ENCODE measurements at places on chromosomes 3 and 15.

GRCh38 chr15:58627701-58628100, 121.8 kb downstream of the ADAM10 start:
- no peak for DNase-seq

- DNase-seq = no peak
These were observed 214.5 kb downstream of the RPLP1 start for GRCh38 chr15:69666921-69667811.

DNA sequence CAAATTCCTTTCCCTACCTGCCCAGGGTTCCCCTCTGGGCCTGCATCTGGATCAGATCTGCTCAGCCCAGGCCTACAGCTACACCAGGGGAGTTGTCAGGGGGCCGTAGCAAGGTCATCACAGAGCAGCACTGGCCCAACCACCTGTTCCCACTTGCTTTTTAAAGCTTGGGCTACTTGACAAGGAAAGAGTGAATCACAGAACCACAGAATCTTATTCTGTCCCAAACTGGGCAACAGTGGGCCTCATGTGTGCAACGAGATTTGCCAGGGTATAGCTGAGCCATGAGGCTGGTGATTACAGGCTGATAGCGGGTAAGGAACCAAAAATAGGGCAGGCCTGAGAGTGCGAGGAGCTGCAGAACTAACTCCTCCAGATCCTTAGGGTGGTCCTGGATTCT, 66.7 kb downstream of the MYLK start:
- DNase-seq = no peak

DNA sequence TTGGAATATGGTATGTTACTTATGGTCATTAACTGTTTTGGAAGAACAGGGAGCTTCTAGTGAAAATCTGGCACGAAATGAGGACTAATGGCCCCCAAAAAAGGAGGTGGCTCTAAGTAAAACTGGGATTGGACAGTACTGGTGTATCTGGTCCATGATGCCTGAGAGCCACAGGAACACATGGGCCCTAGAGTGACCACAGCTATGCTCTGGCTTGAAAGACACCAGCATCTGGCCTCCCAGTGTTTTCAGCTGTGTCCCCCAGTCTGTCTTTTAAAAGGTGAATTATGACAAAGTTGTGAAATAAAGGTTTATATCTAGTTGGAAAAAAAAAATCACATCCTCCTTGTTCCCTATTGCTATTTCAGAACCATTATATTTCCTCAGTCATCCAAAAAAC, 64.5 kb downstream of the GSK3B start:
- no peak for DNase-seq

DNA sequence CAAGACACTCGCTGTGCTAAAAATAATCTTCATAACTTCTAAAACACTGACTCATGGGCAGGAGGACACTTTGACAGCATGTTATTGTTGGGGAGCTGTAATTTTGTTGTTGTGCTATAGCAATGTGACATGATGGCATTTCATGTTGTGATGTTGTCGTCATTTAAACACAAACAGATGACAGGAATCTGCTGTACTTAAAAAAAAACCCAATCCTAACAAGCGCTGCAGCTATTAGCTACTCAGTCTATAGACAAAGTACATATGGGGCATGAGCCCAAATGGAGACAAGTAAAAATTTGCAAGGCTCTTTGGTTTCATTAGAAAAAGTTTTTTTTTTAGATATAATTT, 828 bp upstream of the ATOSA start:
- DNase-seq = peak; percentile 67

DNA sequence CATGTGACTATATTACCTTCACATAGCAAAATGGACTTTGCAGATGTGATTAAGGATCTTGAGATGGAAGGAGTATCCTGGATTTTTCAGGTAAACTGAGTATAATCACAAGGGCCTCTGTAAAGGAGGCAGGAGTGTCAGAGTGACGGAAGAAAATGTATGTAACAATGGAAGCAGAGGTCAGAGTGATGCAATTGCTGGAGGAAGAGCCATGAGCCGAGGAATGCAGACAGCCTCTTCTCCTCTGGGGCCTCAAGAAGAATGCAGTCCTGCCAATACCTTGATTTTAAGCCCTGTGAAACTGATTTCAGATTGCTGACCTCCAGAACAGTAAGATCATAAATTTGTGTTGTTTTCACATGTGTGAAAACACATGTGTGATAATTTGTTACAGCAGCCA, 15.1 kb downstream of the HEMK1 start:
- no peak for DNase-seq

GRCh38 chr15:59165726-59166125, 40.9 kb upstream of the LDHAL6B start:
- DNase-seq = no peak

DNA sequence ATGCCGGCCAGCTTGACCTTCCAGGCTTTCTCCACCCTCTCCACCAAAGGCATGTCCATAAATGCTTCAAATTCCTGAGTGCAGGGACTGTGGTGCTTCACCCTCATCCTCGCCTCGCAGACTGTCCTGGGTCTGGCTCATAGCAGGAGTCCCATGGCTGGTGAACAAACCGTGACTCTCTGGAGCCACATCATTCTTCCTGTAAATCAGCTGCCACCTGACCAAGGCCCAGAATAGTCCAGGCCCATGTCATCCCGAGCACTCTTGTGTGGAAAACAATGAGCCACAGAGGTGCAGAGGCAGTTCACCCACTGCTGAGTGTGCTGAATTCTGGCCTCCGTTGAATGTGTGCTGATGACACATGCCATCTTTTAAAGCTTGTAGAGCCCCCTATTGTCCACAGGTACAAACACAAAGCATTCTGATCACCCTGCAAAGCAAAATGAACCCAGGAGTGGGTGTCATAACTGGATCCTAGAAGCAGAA, 68.6 kb downstream of the ABHD5 start:
- no peak for DNase-seq

- DNase-seq = no peak
These were observed 21.1 kb upstream of the CPNE4 start for GRCh38 chr3:132055872-132056271.

GRCh38 chr15:78382114-78382880, 42.1 kb downstream of the CRABP1 start:
- DNase-seq = no peak

DNA sequence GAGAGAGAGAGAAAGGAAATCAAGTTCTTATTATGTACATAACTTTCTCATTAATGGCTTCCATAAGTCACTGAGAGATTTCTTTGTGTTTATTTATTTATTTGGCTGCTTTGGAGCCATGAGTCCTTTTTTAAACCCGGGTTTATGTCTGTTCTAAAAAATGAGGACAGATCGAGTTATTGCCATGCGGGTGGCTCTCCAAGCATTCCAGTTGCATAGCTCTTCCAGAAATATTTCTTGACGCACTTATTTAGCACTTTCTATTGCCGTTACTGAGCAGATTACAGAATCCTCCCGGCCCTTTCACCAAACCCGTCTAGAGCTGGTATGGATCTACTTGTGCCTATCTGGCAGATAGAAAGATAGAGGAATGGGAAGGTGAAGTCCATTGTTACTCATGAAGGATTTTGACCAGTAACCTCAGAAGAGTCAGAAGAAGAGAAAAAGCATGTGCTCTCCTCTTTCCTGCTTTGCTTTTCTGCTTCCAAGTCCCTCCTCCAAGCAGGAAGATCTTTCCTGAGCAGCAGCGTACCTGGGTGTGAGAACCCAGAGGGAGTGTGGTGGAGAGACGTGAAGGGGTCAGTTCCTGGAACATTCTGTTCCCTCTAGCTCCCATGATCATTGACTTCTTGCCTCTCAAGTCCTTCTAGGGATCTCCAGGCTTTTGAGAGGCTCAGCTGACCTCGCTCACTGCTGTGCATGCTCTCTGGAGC, 112.8 kb downstream of the LPP start:
- no peak for DNase-seq

GRCh38 chr3:2985479-2985878, 124.7 kb downstream of the IL5RA start:
- DNase-seq = no peak

- DNase-seq = peak; percentile 91
These were observed 121.0 kb downstream of the TFDP2 start for GRCh38 chr3:142028243-142028777.

- no peak for DNase-seq
These were observed 22.9 kb upstream of the DCLK3 start for GRCh38 chr3:36786921-36787890.

- DNase-seq = no peak
These were observed 1.5 kb upstream of the GCSAM start for GRCh38 chr3:112134335-112135124.

DNA sequence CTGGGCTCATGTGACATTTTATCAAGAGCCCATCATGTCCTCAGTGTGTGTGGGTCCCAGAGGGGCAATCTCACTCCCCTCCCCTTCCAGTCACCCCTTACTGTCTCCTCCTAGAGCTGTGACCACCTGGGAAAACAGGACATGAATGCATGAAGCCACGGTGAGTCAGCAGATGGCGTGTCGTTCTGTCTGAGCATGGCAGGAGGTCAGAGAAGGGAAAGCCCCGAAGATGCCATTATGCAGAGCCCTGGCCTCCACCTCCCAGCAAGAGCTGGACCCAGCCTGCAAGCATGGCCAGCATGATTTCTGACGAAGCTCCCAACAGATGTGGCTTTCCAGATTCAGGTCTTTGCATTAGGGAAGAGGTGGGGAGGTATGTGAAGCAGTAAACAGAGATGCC, 118.5 kb downstream of the TLE3 start:
- no peak for DNase-seq

- peak; percentile 35 for DNase-seq
These were observed 830.0 kb upstream of the ALCAM start for GRCh38 chr3:104536715-104537114.

GRCh38 chr3:189516039-189516438, 115.2 kb upstream of the TP63 start:
- DNase-seq = no peak

DNA sequence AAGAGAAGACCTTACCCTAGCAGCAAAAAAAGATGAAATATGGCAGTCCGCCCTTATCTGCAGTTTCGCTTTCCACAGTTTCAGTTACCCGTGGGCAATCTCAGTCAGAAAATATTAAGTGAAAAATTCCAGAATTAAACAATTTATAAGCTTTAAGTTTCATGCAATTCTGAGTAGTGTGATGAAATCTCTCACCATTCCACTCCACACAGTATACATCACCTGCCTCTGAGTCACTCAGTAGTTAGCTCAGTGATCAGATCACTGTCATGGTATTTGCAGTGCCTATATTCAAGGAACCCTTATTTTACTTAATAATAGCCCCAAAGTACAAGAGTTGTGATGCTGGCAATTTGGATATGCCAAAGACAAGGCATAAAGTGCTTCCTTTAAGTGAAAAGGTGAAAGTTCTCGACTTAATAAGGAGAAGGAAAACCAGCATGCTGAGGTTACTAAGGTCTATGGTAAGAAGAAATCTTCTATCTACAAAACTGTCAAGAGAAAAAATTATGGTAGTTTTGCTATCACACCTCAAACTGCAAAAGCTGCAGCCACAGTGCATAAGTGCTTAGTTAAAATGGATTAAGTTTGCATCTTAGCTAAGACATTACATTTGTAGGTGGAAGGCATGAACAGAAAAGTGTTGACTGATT, 48.1 kb downstream of the HSPBAP1 start:
- no peak for DNase-seq

DNA sequence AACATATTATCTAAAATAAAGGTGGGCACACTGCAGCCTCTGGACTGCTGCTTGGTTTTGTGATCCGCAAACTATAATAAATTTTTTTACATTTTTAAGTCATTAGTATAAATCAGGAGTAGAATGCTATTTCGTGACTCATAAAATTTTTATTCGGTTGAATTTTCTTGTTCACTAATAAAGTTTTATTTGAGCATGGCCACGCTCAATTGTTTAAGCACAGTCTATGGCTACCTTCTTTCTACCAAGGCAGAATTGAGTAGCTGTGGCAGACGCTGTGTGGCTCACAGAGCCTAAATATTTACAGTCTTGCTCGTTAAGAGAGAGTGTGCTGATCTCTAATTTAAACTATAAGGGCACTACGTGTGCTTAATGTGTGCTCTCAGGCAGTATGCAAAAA, 28.9 kb downstream of the ROBO2 start:
- no peak for DNase-seq

DNA sequence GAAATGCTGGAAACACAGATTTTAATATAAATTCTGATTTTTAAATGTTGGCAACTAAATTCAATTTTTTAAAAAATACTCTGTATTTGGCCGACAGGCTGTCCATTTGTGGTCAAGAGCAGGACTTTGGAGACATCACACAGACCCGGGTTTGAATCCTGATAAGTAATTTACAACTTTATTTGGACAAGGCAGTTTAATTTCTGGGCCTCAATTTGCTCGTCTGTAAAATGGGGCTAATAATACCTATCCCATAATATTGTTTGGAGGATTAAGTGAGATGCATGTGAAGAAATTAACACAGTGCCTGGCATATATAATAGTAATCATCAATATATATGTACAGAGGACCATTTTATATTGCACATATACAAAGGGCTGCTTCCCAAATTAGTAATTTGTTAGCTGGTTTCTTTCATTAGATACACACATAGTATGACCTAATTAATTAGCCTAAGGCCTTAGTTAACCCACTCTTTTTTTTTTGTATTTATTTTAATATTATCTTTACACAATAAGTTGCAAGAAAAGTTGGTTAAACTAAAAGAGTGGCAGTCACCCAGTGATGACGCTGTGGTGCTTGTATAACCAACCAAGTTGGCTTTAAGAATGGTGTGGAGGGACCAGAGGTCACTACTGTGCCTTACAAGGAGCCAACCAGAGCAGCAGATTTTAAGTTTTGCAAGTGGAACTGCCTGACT, 665 bp downstream of the PIGB start:
- DNase-seq = no peak

GRCh38 chr3:140427786-140428185, 250.1 kb upstream of the TRIM42 start:
- DNase-seq = no peak

GRCh38 chr3:30948426-30948825, 54.0 kb upstream of the GADL1 start:
- DNase-seq = no peak

DNA sequence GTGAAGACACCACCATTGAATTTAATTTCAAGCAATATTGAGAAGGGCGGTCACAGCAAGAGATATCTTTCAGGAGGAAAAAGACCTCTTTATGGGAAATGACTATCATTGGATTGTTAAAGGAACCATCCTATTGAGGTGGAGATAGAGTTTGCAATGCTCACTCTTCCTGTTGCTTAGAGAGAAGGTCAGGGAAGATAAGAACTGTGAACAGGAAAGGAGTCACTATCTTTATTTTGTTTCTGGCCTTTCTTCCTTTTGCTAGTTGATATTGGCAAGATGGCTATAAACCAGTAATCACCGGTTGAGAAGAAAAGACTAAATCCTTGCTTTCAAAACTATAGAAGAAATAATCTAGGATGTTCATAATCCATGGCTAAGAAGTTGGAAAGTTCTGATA, 112.1 kb upstream of the TMEM108 start:
- DNase-seq = no peak

GRCh38 chr3:78725703-78726246, 1042.0 kb downstream of the ROBO1 start:
- DNase-seq = no peak

- no peak for DNase-seq
These were observed 648.6 kb upstream of the ZNF385D start for GRCh38 chr3:22399566-22399965.

GRCh38 chr3:170469151-170470062, 50.7 kb downstream of the CLDN11 start:
- DNase-seq = peak; percentile 30
